Common myeloid progenitor, CD34-positive (primary cell): ENCODE measurements at places on chromosomes 11 and 22.

- DNase-seq, result no peak
These were observed 36.4 kb downstream of the DKK3 start for GRCh38 chr11:11971906-11972547.

- DNase-seq, result no peak
These were observed 1585.2 kb upstream of the TENM4 start for GRCh38 chr11:81026032-81026431.

GRCh38 chr11:13269775-13270174 lies 7.8 kb upstream of the BMAL1 start:
- no peak for DNase-seq

DNA sequence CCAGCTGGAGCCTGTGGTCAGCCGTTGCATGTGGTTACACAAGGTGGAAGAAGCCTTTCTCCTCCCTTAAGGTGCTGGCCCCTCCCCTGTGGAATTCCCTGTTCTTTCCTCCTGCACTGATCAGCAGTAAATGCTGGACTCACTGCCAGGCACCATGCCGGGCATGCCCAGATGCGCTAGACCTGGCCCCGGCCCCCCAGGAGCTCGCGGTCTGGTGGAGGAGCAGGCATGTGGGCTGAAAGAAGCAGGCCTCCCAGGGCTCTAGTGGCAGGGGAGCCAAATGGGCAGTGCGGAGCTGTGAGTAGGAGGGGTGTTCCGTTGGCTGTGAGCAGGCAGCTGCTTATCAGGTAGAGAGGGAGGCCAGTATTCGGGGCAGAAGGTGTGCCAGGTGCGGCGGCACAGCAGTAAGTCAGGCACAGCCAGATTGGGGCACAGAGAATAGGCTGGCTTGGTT lies 10.2 kb downstream of the DGKZ start:
- DNase-seq, result no peak

- DNase-seq, result no peak
These were observed 108.2 kb upstream of the OR4B1 start for GRCh38 chr11:48108231-48109045.

- DNase-seq, result peak; percentile 26
These were observed 9.0 kb upstream of the MTMR3 start for GRCh38 chr22:29873943-29874342.

DNA sequence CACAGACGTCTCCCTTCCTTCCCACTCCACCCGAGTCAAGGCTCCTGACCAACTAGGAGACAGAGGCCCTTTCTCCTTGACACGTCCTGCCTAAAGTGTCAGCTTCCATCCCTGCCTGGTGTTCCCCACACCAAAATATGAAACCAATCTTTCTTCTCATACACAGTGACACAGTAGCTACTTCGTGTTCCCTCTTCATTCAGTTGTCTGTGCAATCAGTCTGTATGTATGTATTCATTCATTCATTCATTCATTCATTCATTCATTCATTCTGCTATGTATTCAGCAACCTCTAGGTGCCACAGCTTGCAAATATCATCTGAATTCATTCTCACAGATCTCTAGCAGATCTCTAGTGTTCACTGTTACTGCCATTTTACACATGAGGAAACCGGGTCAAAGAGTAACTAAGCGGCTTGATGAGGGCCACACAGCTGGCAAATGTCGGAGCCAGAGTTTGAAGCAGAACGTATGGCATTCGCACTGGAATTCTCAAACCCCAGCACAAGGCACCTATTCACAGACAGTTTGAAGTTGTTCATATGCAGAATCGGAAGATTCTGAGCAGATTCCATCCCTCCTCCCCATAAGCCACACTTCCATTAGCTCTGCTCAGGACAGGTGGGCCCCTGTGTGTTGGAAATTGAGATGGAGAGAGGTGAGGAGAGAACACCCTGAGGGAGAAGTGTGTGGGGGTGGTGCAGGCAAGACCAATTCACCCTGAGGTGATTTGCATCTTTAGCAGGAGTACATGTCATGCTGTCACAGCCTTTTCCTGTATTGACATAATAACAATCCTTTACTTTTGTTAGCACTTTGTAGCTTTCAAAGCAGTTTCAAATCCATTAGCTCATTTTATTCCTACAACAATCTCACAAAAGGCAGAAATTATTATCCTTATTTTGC lies 275.7 kb downstream of the ST3GAL4 start:
- no peak for DNase-seq

- no peak for DNase-seq
These were observed 6.8 kb upstream of the GGA1 start for GRCh38 chr22:37601540-37602442.

DNA sequence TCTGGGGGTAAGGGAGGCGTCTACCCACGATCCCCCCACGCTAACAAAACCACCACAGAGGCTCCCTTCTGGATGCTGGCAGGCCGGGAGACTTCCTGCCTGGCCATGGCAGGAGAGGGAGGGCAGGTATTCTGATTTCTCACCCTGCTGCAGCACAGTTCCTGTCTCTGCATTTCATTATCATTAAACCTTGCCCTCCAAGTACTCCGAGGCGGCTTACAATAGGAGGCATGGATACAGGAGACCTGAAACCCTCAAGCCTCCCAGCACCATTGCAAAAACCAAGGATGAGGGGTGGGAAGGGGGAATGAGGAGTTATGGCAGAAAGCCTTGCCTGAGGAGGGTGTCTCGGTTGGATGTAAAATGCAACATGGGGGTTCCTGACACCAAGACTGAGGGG lies 44.1 kb upstream of the MN1 start:
- DNase-seq, result no peak
